ENCODE measurements at places on chromosomes 16 and 17.

GRCh38 chr16:66087308-66087707 lies 279.2 kb upstream of the CDH5 start:
- DNase-seq, result no peak

DNA sequence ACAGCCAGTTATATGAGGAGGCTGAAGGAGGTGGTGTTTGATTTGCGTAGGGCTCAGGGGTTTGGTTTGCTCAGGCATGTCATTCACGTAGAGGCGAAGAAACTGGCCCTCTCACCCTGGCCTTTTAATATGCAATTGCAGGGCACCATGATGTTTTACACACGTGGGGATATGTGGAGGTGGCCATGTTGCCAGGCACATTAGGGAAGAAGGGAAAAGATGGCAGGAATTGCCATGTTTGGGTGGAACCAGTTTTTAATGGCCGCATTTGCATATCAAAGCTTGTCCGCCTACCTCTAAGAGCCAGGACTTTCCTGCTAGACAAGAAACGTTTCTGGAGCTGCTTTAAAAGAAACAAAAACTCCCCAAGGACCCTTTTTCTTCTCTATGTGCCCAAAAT lies 1483.7 kb upstream of the GOT2 start:
- no peak for DNase-seq

GRCh38 chr16:17529982-17530760 lies 59.4 kb upstream of the XYLT1 start:
- no peak for DNase-seq

DNA sequence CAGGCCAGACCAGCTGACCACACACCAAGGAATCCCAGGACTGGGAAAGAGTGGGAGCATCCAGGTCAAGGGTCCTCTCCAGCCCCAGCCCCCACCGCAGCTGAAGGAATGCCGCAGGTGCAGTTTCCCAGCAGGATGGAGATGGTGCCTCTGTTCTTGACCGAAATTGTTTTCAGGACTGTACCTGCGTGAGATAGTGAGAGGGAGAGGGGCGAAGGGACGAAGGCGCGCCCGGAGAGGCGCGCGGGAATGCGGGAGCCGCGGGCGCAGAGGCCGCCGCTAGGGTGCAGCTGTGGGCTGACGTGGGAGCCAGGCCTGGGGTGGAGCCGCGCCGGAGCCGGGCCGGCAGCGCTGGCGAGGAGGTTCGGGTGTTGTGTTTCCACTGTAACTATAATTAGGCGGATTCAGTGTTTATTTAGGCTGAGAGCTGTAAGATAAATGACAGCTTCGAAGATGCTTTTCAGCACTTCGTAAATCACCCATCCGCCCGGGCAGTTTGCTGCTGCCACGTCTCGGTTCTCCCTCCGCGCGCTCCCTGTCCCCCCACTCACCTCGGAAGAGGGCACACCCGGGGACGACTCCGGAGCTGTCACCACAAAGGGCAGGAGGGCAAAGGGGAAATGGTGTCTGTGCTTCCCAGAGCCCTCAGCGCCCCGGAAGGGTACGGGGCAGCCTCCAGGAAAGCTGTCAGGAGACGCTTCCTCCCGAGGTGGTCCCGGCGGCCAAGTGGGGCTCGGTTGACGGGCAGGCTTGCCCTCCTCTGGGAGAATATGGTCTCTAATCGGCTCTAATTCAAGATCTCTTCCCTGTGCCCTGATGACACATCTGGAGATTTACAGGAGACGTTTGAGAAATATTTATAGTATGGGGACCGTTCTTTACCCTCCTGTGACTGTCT lies 38.2 kb downstream of the HOXB1 start:
- peak; percentile 56 for DNase-seq

- DNase-seq, result no peak
Measured at GRCh38 chr16:53743149-53743566, 39.2 kb downstream of the FTO start.

Data from stimulated activated CD4-positive, alpha-beta T cell treated with anti-CD3 and anti-CD28 coated beads, Interleukin-4, amount 100 ng/mL, for 48 hours (primary cell).